ENCODE measurements at places on chromosomes 3 and 15.

DNA sequence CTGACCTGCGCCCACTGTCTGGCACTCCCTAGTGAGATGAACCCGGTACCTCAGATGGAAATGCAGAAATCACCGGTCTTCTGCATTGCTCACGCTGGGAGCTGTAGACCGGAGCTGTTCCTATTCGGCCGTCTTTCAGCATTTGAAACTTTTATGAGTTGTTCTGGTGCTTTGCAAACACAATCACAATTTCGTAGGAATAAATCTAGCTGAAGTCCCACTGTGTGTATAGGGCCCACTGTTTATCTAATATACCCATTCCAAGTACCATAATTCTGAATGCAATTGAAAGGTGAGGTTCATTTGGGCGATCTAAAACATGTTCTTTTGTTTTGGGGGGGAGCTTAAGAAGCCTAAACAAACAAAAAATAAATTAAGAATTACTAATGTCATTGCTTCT lies 572.1 kb downstream of the FGF12 start:
- DNase-seq, result no peak

- no peak for DNase-seq
Observed at GRCh38 chr15:93029836-93030429, 59.1 kb downstream of the RGMA start.

DNA sequence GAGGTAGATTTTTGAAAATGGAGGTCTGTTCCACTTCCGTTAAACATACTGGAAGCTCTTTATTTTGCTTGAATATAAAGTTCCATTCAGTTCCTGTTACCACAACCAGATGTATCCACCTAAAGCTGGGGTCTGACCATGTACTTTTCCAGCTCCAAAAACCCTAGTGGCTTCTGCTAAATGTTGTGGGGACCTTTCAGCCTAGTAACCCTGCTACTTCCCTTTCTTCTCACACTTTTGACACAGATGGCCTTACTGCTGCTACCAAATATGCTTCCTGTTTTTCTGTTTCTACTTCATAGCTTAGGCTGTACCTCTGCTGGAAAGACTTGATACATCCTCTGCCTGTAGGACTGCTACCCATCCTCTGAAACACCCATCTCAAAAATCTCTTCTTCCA lies 87.8 kb downstream of the COL6A6 start:
- peak; percentile 66 for DNase-seq

GRCh38 chr3:3015185-3016089 lies 94.7 kb downstream of the IL5RA start:
- DNase-seq, result peak; percentile 58

DNA sequence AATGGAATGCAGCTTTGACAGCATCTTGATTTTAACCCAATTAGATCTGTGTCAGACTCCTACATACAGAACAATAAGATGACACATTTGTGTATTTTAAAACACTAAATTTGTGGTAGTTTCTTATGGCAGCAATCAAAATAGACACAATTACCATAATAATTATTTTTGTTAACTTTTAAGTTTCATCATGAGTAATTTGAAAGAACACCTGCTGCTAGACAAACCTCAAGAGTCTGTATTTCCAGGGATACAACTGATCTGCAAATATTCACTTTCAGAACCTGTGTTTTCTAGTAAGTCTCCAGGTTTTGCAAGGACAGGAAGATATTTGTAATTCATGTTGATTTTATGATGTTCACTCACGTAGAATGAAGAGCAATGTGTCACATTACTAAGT lies 736.8 kb downstream of the DIPK2A start:
- DNase-seq, result no peak

DNA sequence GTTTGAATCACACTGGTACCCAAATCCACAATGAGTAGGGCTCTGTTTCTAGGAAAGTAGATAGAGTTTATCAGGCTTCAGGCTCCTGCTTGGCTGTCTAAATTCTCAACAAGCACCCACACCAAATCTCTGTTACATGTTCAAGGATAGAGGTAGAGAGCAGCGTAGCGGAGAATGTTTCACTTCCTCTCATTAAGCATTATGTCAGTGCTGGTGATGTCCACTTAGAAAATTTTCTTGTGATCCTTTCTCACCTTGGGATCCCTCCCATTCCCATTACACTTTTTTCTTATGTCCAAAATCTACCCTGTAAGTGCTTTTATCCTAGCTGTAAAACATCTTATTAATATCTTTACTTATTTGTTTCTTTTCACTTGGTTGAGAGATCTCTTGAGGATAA lies 34.7 kb upstream of the GCSAM start:
- DNase-seq, result no peak

- no peak for DNase-seq
Observed at GRCh38 chr3:14336749-14337598, 65.4 kb upstream of the SLC6A6 start.

- DNase-seq, result peak; percentile 89
Observed at GRCh38 chr15:41660235-41661077, at the start of gene MGA. MGA (plus strand) TSS chr15:41660405.

DNA sequence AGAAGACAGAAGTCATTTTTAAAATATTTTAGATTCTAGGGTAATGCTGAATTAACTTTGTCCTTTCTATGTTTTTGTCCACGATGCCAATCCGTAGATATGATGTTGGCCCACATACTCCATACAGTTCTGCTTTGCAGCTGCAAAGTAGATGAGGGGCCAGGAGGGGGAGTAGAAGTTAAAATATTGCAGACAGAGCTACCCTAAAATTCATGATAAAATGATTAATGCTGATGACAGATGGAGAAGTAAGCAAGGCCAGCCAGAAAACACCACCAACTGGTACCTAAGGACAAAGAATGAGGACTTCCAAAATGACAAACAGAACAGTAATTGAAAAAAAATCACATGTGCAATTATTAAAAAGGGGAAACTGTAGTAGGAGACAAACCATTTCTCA lies 756.6 kb upstream of the ARPP21 start:
- DNase-seq, result peak; percentile 1

DNA sequence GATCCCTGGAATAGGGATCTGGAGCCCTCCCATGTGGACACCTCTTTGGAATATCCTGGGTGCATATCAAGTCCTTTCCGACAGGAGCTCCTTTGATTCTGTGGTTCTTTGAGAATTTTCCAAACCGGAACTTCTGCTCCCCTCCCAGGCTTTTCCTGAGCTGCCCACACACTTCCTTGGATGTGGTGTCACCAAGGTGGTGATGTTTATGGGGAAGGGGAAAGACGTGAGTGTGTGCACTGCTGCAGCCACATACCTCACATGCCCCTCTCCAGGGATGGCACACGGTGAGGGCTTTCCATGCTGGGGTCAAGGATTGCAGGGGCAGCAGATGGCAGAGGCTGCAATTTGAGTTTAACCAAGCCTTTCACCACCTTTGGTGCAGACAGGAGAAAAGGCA lies 27.9 kb upstream of the PSTPIP1 start:
- DNase-seq, result no peak

DNA sequence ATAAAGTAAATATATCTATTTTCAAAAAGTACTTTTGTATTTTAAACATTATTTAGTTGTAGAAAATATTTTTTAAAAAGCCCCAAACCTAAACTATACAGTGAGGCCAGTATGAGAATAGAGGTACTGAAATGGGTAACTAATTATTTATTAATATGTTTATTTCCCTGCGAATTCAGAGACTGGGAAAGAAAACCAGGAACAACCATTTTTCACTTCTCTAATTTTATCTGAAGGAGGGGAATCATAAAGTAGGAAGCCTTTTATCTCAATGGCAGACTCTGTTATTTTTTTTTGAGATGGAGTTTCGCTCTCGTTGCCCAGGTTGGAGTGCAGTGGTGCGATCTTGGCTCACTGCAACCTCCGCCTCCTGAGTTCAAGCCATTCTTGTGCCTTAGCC lies 63.6 kb upstream of the TRAK1 start:
- DNase-seq, result no peak

GRCh38 chr3:159724627-159725026 lies 264.0 kb upstream of the IL12A start:
- DNase-seq, result no peak

- no peak for DNase-seq
Observed at GRCh38 chr3:162770551-162770950, 1273.9 kb downstream of the OTOL1 start.

DNA sequence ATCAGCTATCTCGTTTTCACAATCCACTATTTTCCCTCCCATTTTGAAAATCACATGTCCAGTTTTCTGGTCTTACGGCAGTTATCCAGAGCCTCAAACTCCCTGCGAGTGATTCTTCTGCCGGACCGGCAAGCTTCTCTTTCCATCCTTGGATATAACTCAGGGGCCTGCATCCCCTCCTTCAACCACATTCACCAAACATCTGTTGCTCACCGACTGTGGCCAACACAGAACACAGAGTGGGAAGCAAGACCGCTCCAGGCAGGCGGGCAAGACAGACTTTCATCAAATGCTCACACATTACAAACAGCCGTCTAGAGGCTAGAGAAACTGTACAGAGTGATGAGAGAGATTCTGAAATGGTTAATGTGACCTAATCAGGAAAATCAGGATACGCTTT lies 7.6 kb upstream of the SLC12A8 start:
- DNase-seq, result no peak

- DNase-seq, result no peak
Observed at GRCh38 chr3:46948830-46949671, 27.5 kb downstream of the CCDC12 start.

GRCh38 chr3:171393032-171393744 lies 67.0 kb downstream of the TNIK start:
- no peak for DNase-seq

GRCh38 chr15:85578941-85579701 lies 198.7 kb downstream of the AKAP13 start:
- DNase-seq, result no peak

DNA sequence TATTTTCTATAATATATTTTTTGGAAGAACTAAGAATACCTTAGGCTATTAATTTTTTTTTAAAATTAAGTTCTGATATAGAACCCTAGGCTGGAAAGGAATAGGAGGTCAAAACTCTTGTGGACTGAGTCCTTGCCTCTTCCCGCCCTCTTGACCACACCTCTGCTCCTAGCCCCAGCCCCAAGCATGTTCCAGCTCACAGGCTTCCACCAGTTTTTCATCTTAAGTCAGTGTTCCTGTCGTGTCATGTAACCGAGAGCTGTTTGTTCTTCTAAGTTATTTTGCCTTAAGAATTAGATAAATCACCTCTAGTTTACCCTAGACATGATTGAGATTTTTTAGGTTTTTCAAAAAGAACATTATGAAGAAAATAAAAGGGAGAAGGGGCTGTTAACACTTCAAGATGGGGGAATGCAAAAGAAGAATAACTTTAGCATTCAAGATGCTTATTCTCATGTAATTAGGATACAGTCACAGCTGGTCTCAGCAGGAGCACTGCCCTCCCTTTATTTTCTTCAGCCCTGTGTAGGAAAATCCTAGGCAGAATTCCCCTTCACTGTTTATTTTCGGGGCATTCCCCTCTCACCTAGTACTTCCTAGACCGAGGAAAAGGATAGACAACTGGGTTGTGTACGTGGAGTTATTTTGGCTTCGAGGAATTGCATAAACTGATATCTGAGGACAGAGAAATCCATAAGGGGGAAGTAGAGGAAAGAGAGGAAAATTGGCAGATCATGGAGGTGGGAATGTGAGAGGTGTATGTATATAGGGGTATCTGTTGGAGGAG lies 110.2 kb downstream of the CMSS1 start:
- no peak for DNase-seq

DNA sequence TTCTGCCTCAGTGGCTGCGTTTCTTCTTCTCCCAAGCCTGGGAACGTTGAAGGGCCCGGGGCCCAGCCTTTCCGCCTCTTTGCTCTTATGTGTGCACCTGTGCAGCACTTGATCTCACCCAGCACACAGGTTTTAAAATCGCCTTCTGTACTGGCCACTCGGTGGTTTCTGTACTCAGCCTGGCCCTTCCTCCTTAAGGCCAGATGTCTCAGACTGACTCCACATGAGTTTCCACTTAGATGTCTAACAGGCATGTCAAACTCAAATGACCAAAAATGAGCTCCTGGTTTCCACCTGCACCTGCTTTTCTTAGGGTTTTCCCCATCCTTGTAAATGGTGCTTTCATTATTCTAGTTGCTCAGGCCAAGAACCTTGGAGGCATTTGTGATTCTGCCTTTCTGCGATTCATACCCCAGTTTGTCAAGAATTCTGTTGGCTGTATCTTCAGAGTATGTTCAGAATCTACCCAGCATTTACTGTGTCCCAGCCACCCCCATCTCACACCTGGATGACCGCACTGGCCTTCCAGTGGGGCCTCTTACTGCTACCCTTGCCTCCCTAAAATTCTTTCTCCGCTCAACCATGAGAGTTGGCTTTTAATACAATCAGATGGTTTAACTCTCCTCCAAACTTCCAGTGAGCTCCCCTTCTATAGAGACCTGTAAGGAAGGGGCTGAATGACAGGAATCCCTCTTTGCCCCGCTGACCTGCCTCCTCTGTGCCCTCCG lies 2.2 kb upstream of the TRAK1 start:
- no peak for DNase-seq

DNA sequence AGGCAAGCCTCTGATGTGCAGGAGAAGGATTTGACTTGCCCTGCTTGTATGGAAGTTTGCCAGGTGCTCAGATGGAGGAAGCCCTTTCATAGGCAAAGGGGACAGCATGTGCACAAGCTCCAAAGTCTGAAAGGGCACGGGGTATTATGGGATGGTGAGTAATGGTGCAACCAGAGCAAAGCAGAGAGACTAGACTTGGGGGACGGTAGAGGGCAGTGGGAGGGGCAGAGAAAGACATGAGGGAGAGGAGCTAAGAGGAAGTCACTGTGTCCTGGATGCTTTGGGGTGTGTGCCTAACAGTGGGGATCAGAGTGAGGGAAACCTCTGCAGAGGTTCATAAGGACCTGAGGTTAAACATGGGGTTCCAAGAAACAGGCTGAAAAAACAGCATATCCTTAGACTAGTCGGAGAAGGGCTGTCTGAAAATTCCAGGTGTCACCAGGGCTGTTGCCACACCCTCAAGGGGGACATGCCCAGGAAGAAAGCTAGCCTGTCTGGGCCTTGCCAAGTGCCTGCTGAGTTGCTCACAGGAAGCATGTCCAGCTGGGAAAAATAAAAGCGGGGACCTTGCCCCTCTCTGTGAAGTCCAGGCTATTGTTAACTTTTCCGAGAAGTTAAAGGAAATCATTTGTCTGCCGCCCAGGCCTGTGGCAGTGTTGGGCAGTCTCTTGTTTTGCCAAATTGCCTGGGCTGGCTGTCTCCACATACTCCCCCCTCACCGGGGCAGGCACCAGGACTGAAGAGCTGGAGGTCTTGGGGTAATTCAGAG lies 47.1 kb downstream of the HRH1 start:
- DNase-seq, result no peak

DNA sequence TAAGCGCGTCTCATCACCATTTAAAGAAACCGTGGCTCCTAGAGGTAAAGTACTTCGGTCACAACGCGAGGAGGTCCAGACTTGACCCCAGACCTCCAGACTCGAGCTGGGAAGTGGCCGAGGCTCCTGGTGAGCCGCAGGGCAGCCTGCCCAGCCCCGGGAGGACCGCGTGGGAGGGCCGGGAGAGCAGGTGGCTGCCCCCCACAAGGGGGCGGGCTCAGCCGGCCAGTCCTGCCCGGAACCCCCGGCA lies at the start of gene SLC27A2:
SLC27A2 (plus strand) TSS at position 228 of the 250 bp plus-strand sequence. CDS start 232 bp downstream, outside the sequence.
- DNase-seq, result no peak

- no peak for DNase-seq
Observed at GRCh38 chr3:122758877-122759560, 34.6 kb downstream of the HSPBAP1 start.

- no peak for DNase-seq
Observed at GRCh38 chr15:53869806-53870073, 108.5 kb upstream of the UNC13C start.
